DND-41 (cell line): ENCODE measurements at places on chromosomes 6 and 20.

GRCh38 chr6:43455531-43456428 lies at the start of gene DLK2:
TSS of gene DLK2 (minus strand) at chr6:43455548. CDS start at chr6:43454825, 723 bp downstream.
- no peak for DNase-seq

GRCh38 chr6:17653198-17653882 lies 53.2 kb downstream of the FAM8A1 start:
- DNase-seq = no peak

DNA sequence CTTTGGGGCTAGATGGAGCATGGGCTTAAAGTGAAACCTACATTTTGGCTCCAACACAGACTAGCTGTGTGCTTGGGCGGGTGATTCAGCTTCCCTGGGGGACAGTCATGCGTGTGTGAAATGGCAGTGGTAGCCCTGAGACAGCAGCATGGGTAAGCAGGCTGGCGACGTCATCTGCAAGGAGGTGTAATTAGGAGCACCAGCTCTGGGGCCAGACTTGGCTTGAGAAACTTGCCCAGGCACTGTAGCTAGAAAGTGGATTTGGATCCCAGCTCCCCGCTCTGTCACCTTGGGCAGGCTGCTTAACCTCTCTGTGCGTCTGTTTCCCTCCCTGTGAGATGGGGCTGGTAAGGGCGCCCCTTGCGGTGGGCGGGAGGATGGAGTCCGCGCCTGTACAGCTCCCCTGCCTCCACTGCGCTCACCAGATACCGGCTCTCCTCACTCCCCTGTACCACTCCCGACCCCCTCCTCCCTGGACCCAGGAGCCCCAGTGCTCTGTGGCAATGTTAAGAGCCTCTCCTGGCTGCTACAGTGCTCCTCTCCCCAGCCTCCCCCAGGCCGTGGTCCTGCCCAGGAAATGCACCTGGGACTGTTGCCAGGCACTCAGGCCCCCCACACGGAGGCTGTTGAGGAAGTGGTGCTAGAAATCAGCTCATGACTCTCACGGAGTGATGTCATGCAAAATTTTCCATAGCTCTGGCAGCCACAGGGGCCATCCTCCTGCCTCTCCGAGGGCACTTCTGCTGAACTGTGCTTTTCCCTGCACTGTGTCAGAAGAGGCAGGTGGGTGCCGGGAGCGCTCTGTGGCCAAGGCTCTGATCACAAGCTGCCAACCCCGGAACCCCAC lies 44.6 kb downstream of the SYNJ2 start:
- DNase-seq = peak; percentile 92

- DNase-seq = no peak
Observed at GRCh38 chr20:49279677-49280462, 2.0 kb upstream of the ZNFX1 start.

GRCh38 chr6:16731478-16732051 lies 29.7 kb downstream of the ATXN1 start:
- no peak for DNase-seq

- no peak for DNase-seq
Observed at GRCh38 chr6:90101403-90101802, 195.2 kb downstream of the BACH2 start.

GRCh38 chr20:34829191-34829590 lies 3.7 kb upstream of the NCOA6 start:
- no peak for DNase-seq

- no peak for DNase-seq
Observed at GRCh38 chr20:13174402-13174801, 46.7 kb upstream of the ISM1 start.

DNA sequence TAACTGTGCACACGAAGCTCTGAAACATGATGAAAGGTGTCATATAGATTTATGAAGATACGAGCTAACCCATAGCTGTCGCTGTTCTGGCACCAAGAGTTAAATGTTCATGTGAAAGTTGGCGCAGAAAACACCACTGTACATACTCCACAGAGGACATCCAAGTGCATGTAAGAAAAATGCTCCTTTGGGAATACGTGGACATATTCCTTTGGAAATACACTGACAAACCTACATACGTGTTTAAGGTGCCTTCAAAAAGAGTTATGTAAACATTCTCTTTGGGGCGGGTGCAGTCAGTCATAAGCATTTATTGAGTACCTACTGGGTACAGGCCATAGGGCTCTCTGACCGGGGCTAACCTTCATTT lies 723 bp upstream of the ARID1B start:
- DNase-seq = peak; percentile 35

GRCh38 chr6:155388591-155388990 lies 67.0 kb downstream of the NOX3 start:
- DNase-seq = no peak

GRCh38 chr6:86848986-86849385 lies 88.3 kb upstream of the HTR1E start:
- no peak for DNase-seq

DNA sequence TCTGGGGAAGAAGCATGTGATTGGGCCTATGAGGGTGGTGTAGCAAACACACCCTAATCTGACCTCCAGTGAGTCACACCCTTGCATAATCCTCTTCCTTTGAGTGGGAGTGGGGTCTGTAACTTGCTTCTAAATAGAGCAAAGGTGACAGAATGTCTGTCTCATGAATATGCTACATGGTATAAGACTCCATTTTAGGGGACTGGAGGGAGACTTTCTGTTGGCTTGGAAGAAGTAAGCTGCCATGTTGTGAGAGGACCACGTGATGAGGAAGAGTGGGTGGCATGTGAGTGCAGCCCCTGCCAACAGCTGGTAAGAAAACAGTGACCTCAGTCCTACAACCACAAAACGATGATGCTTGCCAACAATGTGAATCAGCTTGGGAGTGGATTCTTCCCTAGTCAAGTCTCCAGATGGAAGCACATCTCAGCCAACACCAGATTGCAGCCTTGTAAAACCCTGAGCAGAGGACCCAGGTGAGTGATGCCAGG lies 3.7 kb downstream of the AK9 start:
- no peak for DNase-seq

- no peak for DNase-seq
Observed at GRCh38 chr6:80226151-80226550, 119.7 kb downstream of the BCKDHB start.

GRCh38 chr20:50335105-50335504 lies 144.5 kb downstream of the CEBPB start:
- DNase-seq = no peak

DNA sequence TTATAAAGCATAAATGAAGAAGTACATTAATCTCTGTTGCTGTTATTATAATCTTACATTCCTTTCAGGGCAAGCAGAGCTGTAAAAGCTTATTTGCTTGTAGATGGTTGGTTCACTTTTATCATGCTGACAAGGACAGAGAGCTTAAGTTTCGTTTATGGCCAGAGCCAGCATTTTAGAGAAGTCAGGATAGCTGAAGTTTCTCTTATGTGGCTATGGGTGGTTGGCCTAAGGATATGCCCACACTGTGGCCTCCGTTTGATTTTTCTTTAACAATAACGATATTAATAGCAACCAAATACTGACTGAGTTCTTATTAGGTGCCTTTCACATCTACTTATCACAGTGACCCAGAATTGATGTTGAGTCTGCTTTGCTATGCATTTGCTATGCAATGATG lies 78.5 kb downstream of the FARS2 start:
- DNase-seq = no peak

DNA sequence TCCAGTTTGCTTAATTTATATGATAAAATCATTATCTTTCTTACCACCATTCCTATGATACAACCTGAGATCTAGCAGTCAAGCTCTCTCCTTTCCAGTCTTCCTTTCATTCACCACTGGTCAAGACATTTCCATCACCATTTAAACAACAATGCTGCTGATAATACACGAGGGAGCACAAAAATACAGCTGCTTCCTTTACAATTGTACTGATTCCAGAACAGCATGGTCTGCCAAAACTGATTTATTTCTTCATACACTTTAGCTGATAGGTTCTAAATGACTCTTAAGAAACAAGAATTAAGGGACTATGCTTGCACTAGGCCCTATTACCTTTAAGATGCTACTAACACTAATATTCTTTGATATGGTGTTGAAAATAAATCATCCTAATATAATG lies 65.0 kb downstream of the EPM2A start:
- DNase-seq = no peak

DNA sequence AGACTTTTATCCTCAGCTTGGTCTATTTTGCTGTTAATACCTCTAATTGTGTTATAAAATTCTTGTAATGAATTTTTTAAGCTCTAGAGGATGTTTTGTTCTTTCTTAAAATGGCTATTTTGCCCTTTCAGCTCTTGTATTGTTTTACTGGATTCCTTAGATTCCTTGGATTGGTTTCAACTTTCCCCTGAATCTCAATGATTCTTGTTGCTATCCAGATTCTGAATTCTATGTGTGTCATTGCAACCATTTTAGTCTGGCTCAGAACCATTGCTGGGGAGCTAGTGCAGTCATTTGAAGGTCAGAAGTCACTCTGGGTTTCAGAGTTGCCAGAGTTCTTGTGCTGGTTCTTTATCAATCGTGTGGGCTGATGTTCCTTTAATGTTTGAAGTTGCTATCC lies 37.1 kb downstream of the OTOR start:
- DNase-seq = no peak

- DNase-seq = no peak
Observed at GRCh38 chr6:19839237-19839546, 2.0 kb downstream of the ID4 start.

DNA sequence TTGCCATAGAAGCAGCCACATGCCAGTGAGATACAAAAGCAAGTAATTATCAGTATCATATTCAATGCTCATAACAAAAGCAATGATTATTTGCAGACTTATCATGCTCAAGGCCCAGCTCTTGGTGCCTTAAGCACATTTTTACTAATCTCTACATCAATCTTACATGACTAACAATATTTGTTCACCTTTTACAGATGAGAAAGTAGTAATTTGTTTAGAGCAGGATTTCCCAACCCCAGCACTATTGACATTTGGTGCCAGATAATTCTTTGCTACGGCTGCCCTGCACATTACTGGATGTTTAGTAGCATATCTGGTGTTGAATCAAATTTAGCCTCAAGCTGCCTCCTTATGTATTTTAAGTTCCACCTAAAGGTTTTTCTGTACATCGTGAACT lies 19.0 kb upstream of the DOK5 start:
- no peak for DNase-seq

- DNase-seq = no peak
Observed at GRCh38 chr6:102390541-102390940, 997.0 kb downstream of the GRIK2 start.

- DNase-seq = no peak
Observed at GRCh38 chr6:34465531-34466241, at the start of gene PACSIN1. TSS of gene PACSIN1 (plus strand) at chr6:34466076. CDS start at chr6:34526306, 60,230 bp downstream.

- DNase-seq = no peak
Observed at GRCh38 chr20:31713312-31714273, 9.1 kb downstream of the BCL2L1 start.

- no peak for DNase-seq
Observed at GRCh38 chr6:117740605-117741004, 65.3 kb downstream of the NUS1 start.

- DNase-seq = no peak
Observed at GRCh38 chr20:22080985-22081384, 375.5 kb downstream of the PAX1 start.

DNA sequence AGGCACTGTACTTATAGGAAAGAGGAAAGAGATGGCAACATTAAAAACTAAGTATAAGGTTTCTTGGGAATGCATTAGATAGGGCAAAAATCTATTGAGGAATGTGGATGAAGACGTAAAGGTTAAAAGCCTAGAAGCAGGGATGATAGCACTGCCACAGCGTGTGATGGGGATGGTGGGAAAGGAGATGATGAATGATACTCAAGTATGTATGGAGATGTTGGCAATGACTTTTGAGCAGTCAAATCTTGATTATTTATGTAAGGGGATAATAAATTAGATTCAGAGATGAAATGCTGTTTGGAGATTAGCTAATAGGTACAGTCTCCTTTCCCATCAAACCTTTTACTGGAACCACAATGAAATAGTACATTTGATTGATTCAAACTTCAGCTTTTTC lies 432.8 kb downstream of the GRIK2 start:
- DNase-seq = no peak

DNA sequence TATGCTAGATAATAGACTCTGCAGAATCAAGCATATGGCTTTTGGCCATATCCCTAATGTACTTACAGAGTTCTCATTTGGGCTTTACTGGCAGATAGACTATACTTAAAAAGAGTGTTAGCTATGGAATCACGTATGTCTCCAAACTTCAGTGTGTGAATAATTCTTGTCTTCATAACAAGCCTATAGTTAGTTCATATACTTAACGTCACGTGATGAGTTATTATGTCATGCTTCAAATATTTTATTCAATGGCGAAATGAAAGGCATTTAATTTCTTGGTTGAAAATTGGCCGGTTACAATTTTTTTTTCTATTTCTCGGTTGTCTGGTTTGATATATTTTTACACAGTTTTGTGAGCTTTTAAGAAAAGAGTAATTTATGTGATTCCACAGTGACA lies 62.7 kb downstream of the MEI4 start:
- DNase-seq = no peak

DNA sequence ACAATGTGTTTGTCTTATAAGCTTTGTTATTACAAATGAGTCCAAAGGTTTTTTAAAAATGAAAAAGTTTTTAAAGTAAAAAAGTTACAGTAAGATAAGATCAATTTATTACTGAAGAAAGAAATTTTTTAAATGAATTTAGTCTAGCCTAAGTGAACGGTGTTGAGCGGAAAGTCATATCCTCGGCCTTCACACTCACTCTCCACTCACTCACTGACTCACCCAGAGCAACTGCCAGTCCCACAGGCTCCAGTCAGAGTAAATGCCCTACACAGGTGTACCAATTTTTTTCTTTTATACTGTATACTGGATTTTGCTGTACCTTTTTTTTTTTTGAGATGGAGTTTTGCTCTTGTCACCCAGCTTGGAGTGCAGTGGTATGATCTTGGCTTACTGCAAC lies 42.7 kb upstream of the AGPAT4 start:
- DNase-seq = no peak

- DNase-seq = no peak
Observed at GRCh38 chr20:49392745-49393144, 89.7 kb downstream of the KCNB1 start.

DNA sequence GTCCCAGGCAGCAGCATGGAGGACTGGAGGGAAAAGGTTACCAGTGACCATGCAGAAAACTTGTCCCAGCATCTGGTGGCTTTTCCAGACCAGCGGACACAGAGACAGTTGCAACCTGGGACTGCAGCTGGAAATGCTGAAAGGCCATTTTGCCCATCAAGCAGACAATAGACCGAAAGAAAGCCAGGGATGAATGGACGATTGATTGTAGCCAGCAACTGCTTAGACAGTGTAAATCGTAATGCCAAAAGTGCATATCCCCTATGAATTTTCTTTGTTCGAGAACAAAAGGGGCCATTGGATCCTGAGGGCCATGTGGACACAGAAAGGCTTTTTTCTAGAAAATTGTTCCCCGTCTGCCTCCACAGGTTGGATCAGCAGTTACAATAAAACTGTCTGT lies 115.7 kb downstream of the MBOAT1 start:
- DNase-seq = no peak

DNA sequence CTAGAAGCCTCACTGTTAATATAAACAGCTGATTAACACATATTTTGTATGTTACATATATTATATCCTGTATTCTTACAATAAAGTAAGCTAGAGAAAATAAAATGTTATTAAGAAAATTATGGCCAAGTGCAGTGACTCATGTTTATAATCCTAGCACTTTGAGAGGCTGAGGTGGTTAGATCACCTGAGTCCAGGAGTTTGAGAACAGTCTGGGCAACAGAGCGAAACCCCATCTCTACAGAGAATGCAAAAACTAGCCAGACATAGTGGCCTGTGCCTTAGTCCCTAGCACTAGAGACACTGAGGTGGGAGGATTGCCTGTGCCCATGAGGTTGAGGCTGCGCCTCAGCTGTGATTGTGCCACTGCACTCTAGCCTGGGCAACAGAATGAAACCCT lies 81.9 kb downstream of the NCOA3 start:
- no peak for DNase-seq
